ENCODE measurements at places on chromosomes 2 and 18.

DNA sequence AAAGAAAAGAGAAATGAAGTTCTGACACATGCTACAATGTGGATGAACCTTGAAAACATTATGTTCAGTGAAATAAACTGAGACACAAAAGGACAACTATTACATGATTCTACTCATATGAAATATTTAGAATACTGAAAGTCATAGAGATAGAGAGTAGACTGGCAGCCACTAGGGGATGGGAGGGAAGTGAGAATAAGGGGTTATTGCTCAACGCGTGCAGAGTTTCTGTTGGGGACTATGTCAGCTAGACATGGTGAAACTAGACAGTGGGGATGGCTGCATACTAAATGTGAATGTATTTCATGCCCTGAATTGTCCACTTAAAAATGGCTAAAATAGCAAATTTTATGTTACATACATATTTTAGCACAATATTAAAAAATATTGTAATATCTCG, 108.7 kb upstream of the ATL2 start:
- DNase-seq, result no peak

DNA sequence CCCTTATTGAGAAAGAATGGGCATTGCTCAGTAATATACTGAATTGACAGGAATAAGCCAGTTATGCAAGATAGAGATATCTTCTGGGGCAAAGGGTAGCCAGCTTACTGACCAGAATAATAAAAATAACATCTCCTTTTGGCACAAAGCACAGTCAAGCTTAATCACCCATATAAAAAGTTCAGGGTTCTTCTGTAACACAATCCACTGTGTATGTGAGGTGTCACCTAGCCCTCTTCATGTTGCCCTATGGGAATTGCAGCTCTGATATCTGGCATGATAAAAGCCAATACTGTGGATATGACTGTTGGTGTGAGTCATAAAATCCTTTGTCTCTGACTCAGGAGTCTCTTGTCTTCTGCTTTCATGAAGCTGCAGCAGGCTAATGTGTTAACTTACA, 90.8 kb downstream of the DSEL start:
- DNase-seq, result no peak

- DNase-seq, result no peak
Measured at GRCh38 chr2:121104721-121105141, 180.3 kb downstream of the TFCP2L1 start.

GRCh38 chr18:11951390-11951851, 29.9 kb upstream of the IMPA2 start:
- DNase-seq, result no peak

- no peak for DNase-seq
Measured at GRCh38 chr2:28463893-28464292, 32.0 kb upstream of the PLB1 start.

- DNase-seq, result no peak
Measured at GRCh38 chr2:12675352-12675795, 41.4 kb upstream of the TRIB2 start.

Data from GM18507 (cell line).